ENCODE measurements at places on chromosomes 7 and 10.

GRCh38 chr7:14336256-14336655 lies 346.8 kb upstream of the ETV1 start:
- DNase-seq, result no peak

- peak; percentile 53 for DNase-seq
Measured at GRCh38 chr7:150450491-150451001, at the start of gene GIMAP8. Gene GIMAP8 (plus strand): TSS chr7:150450630. CDS start chr7:150466699, 16,069 bp downstream.

DNA sequence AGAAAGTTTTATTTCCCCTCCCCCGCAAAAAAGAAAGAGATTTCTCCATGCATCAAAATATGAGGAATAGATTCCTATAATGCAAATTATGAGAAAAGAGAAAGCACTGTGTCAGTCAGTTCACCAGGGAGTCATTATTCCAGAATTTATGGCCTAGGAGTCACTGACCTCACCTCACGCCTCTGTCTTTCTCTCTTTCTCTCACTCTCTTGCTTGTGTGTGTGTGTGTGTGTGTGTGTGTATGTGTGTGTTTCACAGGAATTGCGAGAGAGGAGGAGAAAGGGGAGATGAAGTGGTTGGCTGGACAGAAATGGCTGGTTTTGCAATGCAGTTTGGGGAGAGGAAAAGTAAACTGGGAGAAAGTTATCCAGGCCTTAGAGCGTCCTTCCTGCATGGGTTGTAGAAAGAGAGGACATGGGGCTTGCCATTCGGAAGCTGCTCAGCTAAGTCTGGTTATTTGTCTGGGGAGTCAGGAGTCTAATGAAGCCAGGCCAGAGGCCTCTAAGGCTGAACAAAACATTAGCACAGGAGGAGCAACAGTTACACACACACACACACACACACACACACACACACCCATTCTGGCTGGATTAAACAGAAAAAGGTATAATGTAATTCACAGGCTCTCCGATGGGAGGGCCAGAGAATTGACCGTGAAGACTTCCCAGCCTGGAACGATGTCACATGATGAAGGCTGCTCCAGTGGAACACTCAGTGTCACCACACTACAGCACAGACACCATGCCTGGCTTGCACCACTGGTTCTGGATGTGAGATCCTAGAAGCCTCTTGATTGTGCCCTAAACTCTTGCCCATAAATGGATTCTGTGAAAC lies 12.8 kb upstream of the FFAR4 start:
- no peak for DNase-seq

DNA sequence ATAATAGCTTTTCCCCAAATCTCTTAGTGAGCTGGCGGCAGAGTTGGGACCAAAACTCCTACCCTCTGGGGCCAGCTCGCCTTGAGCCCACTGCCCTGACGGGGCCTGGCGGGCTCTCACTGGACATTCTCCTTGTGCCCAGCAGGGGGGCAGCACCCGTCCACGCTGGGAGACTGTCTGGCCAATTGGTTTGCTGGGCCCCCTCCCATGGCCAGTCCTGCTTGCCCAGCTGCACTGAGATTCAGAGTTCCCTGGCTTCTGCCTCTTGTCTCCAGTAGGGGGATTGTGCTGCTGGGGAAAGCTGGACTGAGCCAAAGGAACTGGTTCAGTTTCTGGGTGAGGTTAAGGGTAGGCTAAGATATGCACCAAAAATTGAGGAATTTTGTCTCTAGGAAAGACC lies 59.8 kb downstream of the RAMP3 start:
- DNase-seq, result no peak

DNA sequence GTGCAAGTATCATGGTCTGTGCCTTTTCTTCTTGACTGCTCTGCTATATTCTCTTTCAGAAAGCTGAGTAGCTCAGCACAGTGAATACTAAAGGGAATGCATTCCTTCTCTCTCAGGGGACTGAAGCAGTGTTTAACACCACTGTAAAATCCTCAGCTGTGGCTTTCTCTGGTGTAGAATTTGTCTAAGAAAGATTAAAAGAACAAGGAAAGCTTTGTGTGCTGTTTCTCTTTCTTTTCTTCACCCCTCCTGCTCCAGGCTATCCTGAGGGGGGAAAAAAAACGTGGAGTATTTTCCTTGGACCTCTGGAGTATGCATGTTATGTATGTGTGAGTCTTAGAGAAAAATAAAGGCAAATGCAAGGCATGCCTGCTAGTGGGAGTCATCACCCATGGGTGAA lies 383.9 kb downstream of the AUTS2 start:
- DNase-seq, result no peak

- no peak for DNase-seq
Measured at GRCh38 chr10:111531690-111532089, 454.9 kb downstream of the ADRA2A start.

GRCh38 chr7:94396037-94396431 lies 1.3 kb downstream of the COL1A2 start:
- no peak for DNase-seq

DNA sequence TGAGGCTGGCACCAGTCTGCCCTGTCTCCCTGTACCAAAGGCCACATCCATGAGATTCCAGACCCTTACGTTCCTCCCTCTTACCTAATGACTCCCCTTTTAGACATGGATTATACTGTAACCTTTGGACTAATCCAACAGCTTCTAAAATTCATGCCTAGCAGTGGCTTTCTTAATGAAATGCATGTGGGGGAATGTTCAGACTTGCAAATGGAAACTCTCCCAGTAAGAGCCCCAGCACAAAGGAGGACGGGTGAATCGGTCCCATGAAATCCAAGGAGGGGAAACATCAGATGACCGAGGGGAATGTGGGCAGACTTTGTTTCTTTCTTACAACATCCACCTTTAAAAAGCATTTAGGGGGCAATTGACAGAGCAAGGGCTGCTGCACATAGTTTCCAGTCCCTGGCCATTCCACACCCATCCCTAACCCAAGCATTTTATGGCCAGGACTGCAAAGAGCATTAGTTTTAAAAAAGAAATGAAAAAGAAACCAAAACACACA lies 71.5 kb downstream of the COL13A1 start:
- DNase-seq, result no peak

- DNase-seq, result no peak
Measured at GRCh38 chr10:74857586-74857985, 31.2 kb downstream of the KAT6B start.

DNA sequence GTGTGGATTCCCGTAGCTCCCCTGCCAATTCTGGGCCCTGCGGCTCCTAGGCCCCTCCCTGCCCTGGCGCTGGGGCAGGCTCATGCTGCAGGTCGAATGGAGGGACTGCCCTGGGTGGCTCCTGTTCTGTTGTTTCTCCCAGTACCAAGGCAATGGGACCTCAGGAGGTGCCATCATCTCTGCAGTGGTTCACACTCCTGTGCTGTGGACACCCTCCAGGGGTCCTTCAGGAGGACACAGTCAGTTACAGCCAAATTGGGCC lies 138.3 kb downstream of the ZMIZ1 start:
- DNase-seq, result no peak

- no peak for DNase-seq
Measured at GRCh38 chr10:69363666-69364065, 53.1 kb downstream of the TACR2 start.

Data from activated CD4-positive, alpha-beta T cell treated with anti-CD3 and anti-CD28 coated beads, Interleukin-2, amount 50 U/mL, for 4 hours (primary cell).